ENCODE measurements at places on chromosomes 1 and 21.
A peak's percentile ranks its signal among the peaks of the same experiment; 100 is the strongest.

DNA sequence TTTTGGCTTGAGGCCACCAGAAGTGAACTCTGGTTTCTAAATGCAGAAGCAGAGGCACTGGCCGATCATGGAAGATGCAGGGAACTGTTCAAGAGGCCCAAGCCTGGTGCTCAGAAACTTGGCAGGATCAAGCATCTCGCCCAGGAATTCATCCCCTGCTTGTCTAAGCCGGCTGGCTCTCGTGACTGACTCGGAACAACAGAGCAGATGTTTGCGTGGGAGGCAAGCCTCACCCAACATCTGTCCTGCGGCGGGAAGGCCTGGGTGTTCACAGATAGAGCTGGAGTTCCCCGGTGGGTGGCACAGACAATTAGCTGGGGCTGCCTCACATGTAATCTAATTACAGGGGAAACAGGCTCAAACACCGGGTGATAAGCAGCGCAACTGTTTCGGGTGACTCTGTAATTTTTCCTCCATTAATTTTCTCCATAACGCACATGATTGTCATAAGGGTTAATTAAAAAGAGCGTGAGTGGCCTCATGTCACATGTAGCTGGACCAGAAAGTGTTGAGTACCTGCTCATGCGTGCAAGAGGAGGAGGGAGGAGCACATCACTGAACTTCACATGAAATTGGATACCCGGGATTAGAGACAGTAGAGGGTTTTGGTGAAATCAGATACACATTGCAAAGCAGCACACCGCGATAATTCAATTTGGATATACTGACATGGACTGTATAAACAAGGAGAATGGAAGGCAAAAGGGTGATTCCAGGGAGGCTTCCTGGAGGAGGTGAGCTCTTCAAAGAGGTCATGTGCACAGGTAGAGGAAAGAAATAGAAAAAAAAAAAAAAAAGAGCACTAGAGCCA lies 180.0 kb downstream of the ETS2 start:
- DNase-seq = peak; percentile 81

DNA sequence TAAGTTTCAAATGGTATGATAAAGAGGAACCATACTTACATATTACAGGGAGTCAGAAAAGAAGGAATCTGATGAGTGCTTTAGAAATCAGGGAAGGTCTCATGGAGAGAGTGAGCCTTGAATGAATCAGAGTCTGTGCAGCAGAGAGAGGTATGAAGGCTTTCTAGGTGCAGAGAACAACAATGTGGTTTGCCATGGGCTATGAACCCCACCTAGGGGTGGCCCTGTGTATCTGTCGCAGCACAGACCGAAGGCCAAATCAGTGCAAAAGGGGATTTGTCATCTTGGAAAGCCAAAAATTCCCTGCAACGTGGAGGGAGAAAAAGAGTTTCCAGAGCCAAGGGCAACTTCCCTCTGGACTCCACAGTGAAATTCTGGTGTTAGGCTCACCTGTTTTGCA lies 3.5 kb downstream of the PAPPA2 start:
- DNase-seq = no peak

- DNase-seq = no peak
Observed at GRCh38 chr1:93766451-93766850, 84.8 kb upstream of the BCAR3 start.

DNA sequence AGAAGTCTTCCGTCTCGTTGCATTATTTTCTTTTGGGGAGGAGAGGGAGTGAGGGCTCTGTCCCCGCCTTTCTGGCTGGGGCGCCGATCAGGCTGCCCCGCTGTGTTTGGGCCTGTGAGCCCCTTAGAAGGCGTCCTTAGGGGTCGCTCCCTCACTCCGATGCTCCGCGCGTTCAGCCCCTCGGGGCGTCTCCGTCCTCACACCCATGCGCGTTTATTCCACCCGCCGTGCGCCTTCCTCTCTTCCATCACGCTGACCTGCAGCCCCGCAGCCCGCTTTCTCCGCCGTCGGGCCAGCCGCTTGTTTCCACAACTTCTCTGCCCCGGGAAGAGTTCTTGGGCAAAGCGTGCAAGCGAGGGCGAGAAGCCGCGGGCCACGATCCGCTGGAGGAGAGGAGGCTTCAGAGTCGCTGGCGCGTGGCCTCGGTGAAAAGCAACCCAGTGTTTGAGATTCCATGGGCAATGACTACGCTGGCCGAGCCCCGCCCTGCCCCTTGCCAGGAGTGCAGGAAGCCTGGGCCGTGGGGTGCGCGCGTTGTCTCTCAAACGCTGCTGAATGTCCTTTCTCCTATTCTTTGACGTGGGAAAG lies 27.7 kb downstream of the TRIM11 start:
- no peak for DNase-seq

- DNase-seq = no peak
Observed at GRCh38 chr1:41713557-41714327, 205.0 kb downstream of the HIVEP3 start.

DNA sequence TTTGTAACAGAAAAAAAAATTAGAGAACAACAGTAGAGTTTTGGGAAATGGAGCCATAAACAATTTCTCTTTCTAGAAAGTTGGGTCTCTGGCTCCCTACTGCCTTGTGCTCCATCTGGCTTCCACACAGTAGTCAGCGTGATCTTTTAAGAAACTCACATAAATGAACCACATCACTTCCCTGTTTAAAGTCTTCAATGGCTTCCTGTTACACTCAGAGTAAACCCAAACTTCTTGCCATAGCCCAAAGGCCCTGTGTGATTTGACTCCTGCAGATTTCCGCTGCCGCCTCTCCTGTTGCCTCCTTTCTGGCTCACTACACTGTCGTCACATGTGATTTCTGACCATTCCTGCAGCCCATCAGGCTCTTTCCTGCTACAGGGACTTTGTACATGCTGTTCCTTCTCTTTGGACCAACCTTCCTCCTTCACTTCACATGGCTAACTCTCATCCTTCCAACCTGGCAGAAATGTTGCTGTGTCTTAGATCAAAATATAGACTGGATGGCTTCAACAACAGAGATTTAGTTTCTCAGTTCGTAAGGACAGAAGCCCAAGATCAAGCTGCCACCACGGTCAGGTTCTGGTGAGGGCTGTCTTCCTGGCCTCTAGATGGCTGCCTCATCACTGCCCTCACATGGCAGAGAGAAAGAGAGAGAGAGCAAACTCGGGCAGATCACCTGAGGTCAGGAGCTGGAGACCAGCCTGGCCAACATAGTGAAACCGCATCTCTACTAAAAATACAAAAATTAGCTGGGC lies 34.0 kb downstream of the OPRD1 start:
- DNase-seq = no peak

DNA sequence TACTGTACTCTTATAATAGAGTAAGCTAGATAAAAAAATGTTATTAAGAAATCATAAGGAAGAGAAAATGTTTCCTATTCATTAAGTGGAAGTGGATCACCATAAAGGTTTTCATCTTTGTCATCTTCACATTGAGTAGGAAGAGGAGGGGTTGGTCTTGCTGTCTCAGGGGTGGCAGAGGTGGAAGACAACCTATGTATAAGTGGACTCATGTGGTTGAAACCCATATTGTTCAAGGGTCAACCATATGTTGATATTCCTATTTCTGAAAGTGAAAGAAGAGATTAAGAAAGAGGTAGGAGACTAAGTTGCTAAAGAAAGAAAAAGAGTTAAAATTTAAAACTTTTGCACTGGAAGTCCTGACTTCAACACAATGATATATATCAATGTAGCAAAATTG lies 4.9 kb upstream of the ZP4 start:
- no peak for DNase-seq

DNA sequence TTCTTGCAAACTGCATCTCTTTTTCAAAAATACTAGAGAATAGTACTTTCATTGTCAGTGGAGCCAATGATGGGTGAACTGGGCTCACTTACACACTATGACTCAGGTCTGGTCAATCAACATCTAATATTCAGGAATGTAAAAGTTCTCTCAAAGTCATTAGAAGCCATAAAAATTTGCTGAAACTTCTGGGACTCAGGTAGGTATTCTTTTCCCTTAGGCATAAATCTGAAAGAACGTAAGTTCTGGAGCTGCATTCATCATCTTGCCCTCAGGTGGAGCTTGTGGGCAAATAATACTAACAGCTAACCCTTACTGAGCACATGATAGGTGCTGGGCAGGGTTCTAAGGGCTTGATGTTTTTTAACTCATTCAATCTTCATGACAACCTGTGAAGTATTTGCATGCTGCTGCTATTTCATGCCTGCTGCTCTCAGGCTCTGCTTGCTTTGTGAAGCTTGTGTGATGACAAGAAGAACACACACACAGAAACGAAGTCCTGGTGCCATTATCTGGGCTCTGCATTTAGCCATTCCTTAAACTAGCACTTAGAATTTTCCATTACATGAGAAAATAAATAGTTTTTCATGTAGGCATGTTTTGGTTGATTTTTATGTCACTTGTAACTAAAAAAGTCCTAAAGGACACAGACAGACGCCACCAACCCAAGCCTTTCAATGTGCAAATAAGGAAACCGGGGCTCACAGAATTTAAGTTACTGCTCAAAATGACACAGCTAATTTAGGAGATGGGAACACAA lies 394.2 kb upstream of the LYPLAL1 start:
- no peak for DNase-seq

GRCh38 chr1:93001893-93002292 lies 40.6 kb upstream of the DIPK1A start:
- DNase-seq = no peak

- DNase-seq = no peak
Observed at GRCh38 chr21:16199539-16199938, 469.8 kb downstream of the USP25 start.

GRCh38 chr1:151165281-151165737 lies 393 bp downstream of the LYSMD1 start:
- DNase-seq = no peak

DNA sequence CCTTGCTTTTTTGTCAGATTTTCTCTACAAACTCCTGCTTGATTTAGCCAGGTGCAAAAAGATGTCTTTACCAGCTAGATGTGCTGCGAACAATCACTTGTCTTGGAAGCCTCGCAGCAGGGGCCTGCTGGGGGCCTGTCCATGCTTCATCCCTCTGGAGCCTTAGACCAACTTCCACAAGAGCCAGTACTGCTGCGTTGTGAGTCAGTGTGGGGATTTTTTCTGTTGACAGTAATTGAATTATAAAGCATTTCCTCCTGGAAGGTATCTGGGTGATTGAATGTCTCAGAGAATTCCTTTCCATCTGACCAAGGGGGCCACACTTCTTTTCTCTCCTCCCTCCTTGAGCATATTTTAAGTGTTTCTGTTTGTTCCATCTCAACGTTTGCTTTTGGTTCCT lies 40.4 kb upstream of the LDLRAP1 start:
- DNase-seq = no peak

GRCh38 chr1:51583532-51583931 lies 33.4 kb upstream of the OSBPL9 start:
- no peak for DNase-seq

GRCh38 chr1:220818421-220819173 lies 31.9 kb downstream of the MTARC1 start:
- DNase-seq = no peak

DNA sequence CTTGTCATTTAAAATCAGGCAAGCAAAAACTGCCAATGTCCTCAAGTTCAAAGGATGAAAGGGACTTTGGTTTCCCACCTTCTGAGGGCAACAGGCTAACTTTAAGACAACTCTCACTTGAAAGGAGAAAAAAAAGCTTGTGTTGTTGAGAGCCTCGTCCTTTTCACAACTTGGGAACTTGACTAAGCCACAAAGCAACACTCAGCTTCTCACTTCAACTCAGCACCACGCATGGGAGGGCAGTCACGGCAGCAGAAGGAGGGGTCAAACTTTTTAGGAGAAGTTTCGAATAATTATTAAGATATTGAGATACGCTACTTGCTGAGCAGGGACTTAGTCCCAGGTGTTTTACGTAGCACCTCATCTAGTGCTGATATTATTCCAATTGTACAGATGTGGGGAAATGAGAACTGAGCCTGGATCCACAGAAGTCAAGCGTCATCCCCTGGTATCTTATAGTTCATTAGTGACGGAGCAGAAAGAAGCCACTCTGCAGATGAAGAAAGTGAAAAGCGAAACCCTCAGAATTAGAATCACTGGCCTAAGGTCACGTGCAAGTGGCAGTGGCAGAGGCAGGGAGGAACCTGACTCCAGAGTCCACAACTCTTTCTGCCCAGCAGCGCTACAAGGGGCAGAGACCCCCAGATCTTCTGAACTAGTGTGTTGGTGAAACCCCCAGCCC lies 83.6 kb downstream of the JAK1 start:
- no peak for DNase-seq

DNA sequence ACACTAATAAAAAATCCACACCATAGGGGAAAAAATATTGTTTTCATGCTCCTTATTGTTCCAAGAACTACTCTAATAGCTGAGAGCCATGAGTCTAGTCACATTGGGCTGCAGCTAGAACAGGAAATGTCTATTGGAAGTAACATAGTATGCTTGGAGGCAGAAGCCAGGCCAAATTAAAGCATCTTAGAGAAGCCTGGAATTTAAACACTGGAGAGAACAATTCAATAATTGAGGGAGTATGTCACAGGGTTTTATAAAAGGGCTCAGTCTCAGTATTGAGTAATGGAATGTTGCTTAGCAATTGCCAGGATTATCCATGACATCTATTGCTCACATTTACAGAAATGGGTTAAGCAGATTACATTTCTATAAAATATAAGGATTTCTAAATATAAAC lies 471.3 kb downstream of the LMO4 start:
- DNase-seq = no peak

GRCh38 chr1:248805876-248806275 lies 19.8 kb downstream of the SH3BP5L start:
- DNase-seq = peak; percentile 43

- DNase-seq = no peak
Observed at GRCh38 chr1:222104694-222105392, 363.0 kb upstream of the DUSP10 start.

Data from activated CD8-positive, alpha-beta memory T cell treated with anti-CD3 and anti-CD28 coated beads, Interleukin-2, amount 50 U/mL, for 48 hours (primary cell).